ENCODE measurements at places on chromosomes 1 and 21. TPM values are rescaled to one million over a fixed set of nuclear protein-coding genes. Genes with fewer than 3 reads are reported as not detected.

Gene WDR77
- total RNA-seq, result 48.8 TPM

Gene OR2G6
- total RNA-seq, result not detected

Gene PRAMEF15
- total RNA-seq, result not detected

Gene PATJ
- 13.5 TPM for total RNA-seq

Gene RUNX3
- total RNA-seq, result 72.3 TPM

Gene LEPR
- 2.0 TPM for total RNA-seq

Gene LCE3E
- total RNA-seq, result not detected

Gene OPRD1
- total RNA-seq, result not detected

Gene CASQ1
- not detected for total RNA-seq

Gene FCER1G
- 1.6 TPM for total RNA-seq

Gene LCE1B
- not detected for total RNA-seq
